ENCODE measurements at places on chromosomes 16 and 17.

DNA sequence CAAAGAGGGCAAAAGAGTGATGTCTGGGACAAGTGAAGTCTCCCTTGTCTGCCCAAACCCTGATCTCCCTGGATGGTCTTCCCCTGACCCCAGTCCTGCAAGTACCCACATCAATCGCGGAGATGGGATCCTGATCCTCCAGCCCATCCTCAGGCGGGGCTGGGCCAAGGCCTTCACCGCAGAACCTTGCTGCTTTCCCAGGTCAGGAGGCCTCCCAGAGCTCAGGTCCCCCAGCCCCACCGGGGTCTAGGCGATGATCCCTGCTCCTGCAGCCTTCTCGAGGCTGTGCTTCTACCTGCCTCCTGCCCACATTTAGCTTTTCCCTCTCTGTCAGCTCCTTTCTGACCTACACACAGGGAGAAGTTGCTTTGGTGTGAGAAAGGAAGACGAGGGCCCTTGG lies 6.3 kb downstream of the SLC12A4 start:
- DNase-seq: no peak

DNA sequence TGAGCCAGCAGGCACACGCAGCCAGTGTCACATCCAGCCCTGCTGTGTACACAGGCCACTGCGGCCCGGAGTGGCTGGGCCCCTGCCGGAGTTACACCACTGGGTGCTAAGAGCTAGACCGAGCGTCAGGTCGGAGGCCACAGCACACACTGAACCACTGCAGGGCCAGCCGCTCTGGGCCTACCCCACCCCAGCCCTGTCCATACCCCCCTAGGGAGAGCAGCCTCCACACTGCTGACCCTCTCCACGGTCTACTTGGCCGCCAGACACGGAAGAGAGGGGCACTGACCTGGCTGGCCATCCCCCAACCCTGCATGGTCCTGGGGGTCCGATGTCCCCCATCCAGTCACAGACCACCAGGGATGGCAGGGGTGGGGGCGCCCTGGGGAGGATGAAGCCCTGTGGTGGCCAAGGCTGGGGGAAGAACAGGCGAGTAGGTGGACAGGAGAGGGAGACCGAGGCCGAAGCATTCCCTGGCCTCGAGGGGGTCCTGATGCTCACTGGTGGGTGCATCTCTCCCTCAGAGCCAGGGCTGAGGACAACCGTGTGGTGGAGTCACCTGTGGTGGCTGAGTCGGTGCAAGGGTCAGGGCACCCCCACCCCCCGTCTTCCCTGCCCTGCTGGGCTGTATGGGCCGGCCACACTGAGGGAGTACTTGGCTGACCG lies 34.9 kb upstream of the ZC3H18 start:
- no peak for DNase-seq

DNA sequence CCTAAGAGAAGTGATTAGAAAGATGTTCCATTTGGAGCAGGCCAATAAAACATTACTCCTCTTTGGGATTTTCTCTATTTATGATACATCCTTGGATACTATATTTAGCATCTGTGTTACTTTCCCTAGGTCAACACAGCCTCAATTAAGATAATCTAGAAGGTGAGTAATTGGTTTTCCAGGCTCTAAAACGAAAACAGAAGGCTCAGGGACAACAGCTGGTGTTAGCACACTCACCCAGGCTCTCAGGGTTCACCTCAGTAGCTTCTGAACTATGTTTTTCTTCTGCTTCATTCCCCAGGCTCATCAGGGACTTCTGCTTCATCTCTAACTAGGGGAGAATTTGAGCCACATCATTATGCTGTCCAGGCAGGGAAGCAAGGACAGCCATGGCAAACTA lies 76.6 kb downstream of the ZZEF1 start:
- no peak for DNase-seq

DNA sequence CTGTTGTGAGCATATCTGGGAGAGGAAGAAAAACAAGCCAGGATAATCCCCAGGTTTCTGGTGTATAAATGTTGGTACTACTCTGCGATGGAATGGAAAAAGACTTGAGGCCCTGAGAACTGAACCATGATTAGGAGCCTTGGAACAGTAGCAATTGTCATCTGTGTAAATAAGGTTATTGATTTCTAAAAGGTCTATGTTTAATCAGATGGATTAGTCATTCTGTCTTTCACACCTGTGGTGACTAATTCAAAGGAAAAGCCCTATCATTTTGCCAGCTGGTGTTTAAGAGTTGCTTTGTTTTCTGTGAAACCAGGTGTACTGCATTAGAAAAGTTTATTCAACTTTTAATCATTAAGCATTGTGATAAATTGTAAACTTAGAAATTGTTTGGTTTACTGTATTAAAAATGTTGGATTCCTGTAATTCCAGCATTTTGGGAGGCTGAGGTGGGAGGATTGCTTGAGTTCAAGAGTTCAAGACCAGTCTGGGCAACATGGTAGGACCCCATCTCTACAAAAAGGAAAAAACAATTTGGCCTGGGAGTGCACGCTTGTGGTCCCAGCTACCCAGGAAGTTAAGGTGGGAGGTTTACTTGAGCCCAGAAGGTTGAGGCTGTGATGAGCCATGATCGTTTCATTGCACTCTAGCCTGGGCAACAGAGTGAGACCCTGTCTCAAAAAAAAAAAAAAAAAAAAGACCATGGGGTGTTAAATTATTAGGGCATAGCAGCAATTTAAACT lies 29.0 kb upstream of the KPNB1 start:
- DNase-seq: no peak

DNA sequence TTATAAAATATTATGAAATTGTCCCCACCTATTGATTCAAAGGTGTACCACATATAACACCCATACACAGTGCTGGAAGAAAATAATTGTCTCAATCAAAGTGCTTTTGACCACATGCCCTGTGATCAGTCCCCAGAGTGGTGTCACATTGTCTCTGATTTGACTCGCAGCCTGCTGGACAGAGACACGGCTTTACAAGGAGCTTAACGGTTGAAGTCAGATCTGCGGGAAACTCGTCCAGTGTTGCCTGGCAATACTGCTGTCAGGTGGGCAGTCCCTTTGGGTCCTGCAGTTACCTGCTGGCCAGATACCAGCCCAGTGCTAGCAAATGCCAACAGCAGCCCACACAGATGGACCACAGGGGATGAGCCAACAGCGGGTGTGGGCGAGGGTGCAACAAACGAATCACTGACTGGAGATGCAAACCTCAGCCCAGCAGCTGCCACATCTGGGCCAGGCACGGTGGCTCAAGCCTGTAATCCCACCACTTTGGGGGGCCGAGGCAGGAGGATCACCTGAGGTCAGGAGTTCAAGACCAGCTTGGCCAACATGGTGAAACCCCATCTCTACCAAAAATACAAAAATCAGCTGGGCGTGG lies 26.2 kb upstream of the SSTR2 start:
- DNase-seq: no peak

Data from activated CD4-positive, alpha-beta T cell treated with anti-CD3 and anti-CD28 coated beads for 24 hours (primary cell).